ENCODE measurements at places on chromosomes 5 and 9.

DNA sequence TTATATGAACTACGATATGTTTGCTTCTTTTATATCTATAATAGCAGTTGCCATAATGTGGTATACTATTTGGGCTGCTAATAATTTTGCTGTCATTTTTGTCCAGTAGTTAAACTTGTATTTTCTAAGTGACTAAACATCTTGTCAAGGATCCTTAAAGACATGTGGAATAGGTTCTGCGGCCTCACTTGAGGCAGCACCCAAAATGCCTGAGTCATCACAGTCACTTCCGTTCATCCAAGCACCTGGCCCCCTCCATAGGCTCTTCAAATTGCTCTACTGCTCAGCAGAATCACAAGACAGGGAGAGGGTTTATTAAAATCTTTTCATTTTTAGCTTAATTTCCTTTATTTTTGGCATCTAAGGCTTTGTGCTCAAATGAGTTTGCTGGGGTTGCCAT, 259.1 kb downstream of the AOPEP start:
- peak; percentile 6 for DNase-seq

- no peak for DNase-seq
Measured at GRCh38 chr9:86304236-86304730, 21.9 kb upstream of the ISCA1 start.

- DNase-seq: no peak
Measured at GRCh38 chr9:110877374-110877773, 160.9 kb downstream of the LPAR1 start.

DNA sequence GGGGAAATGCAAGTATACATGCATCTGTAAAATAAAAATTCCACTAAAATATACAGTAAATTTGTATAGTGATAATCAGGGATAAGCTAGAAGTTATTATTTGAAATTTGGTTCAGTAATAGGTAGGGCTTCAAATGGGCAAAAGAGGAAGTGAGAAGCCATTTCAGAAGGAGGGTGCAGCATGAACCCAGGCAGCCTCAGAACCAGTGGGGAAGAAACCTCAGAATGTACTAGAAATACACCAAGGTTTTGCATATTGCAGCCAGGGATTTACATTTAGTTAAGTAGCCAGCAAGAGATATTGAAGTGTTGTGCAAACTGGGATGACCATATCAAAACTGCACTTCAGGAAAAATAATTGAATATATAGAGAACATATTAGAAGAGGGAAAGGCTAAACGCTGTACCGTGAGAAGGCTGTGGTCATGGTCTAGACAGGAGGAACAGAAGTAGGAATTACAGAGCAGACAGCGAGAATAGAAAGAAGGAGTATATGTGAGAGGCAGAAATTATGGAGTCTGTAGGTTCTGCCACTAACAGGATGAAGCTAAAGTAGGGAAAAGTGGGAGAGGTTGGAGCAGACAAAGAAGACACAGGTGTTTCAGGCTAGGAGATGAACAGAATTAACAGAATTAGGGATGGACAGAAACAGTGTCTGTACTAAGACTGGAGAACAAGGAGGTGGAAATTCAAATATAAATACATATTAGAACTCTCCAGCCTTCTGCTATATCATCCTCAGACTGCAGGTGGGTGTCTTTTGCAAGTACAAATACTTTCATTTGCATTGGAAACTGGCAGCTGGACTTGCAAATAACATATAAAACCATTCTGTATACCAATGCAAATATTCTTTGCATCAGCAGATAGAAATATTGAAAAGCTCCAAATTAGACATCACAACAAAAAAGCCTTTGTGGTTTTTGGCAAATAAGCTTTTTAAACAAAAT, 335.6 kb downstream of the ZNF608 start:
- no peak for DNase-seq

- DNase-seq: no peak
Measured at GRCh38 chr5:35736280-35736679, 118.6 kb downstream of the SPEF2 start.

DNA sequence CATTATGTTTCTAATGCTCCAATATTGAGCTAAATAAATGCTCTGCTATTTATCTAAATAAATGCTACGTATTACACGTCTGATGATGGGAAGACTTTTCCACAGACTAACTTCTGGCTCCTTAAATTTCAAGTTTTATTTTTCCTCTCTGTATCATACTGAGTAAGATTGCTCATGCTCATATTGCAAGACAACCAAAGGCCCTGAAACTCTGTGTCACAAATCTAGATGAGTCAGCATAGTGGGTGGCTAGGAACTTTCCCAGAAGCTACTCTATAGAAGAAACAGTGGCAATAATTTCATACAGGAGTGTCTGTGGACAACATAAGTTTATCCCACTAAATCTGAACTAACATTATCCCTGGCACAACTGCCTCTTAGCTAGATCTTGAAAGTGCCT, 53.0 kb upstream of the RFX3 start:
- no peak for DNase-seq

DNA sequence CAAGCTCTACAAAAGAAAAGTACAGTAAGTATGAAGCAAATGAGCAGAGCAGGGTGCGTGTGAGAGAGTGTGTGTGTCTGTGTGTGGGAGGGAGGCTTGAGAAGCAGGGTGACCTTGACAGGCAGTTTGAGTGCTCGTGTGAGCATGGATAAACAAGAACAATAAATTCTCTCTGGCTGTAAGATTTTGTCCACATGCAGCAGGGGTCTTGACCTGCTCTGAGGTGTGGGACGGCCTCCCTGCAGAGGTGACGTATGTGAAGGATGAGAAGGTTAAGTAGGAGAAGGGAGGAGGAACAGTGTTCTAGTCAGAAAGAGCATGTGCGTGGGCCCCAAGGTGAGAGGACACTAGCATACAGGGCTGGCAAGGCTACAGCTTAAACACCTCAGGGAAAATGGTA, 49.0 kb downstream of the SPTLC1 start:
- DNase-seq: no peak

- no peak for DNase-seq
Measured at GRCh38 chr9:132185073-132186009, 23.5 kb downstream of the NTNG2 start.

DNA sequence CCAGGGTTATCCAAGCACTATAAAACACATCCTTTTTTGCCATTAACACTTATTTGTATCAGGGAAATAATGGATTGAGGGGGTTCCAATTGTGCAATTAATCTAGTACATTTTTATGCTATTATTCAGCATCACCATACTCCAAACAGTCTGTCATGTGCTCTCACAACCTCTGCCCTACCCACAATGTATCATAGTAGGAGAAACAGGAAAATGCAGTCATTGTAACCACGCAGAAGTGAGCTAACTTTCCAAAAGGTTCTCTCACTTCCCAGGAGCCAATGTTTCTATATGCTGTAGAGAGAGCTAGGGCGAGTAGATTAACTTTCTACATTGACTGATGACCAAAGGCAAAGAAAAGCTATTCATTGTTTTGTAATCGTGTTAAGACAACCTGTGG, 29.8 kb downstream of the DAB2 start:
- no peak for DNase-seq

DNA sequence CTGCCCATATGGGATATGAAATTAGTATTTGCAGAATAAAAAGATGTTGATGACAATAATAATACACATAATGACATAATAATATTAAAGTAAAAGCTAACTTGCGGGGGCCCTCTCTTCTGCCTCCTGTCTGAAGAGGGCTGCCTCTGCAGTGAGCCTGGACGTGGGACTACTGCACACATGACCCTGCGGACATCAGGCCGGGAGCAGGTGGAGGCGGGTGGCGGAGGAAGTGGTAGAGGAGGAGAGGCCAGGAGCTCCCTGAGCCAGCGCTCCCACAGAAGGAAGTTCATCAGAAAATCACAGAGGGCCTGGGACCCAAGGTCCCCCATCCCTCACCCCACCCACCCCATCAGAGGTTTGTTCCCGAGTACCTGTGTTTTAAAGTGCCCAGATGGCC, 60.5 kb downstream of the ROPN1L start:
- DNase-seq: no peak

DNA sequence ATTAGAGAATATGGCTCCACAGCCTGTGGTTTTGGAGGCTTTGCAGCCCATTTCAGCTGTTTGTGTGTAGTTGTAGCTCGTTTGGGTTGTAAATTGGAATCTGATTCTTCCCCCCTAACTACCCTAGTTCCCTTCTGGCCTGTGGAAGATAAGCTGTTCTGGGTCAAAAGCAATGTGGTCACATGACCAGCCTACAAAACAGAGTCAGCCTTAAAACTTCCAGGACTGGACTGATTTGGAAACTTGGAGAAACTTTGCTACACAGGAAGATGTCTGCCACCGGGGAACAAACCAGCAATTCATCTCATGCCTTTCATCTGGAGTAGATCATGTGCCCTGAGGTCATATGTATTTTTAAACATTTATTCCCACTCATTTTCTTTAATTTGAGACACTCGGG, 83.8 kb downstream of the DAPK1 start:
- DNase-seq: peak; percentile 63

DNA sequence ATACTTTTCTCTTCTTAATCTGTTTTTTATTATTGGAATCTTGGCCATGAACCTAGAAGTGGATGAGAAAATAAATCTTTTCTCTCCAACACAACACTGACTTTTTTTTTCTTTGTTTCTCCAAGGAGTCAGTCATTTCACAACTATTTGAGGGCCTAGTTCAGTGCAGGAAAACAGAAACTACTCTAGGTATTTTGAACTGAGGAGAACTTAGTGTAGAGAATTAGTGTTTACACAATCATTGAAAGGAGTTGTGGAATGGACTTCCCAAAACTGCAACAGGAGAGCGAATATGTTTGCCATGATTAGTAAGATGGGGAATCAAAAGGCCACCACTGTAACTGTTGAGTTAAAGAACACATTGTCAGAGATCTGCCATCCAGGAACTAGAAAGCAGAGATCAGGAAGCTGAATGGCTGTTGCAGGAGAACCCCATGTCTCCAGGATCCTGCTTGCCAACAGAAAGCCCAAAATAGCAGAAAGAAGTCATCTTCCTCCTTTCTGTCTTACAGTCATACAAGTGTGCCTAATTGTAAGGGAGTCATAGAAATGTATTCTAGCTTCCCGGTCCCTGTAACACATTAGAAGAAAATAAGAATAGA, 20.3 kb upstream of the PCDH1 start:
- DNase-seq: no peak

- DNase-seq: peak; percentile 97
Measured at GRCh38 chr5:135462304-135462703, 10.2 kb upstream of the TIFAB start.

DNA sequence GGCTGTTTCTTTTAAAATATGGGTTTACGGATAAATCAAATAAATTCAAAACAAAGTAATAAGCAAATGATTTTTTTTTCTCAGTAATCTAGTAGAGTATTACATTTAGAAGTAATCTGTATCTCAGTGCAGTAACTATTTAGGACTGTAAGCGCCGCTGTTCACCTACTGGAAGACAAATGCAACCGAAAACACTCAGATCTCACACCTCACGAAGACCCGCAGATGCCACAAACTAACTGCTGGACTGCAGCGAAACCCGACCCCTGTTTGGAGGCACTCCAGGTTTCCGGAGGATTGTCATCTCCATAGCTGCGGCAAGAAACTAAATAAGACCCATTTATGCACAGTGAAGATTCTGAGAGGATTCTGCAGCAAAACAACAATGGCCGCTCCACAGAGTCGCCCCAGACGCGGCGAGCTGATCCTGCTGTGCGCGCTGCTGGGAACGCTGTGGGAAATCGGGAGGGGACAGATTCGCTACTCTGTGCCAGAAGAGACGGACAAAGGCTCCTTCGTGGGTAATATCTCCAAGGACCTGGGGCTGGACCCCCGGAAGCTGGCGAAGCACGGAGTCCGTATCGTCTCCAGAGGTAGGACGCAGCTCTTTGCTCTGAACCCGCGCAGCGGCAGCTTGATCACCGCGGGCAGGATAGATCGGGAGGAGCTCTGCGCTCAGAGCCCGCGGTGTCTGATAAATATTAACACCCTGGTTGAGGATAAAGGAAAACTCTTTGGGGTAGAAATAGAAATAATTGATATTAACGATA, at the start of gene PCDHGA8:
Gene PCDHGA8, plus strand, starts transcription at position 205 of the 770 bp plus-strand sequence. Its CDS starts 181 bp downstream, at position 386.
- no peak for DNase-seq

GRCh38 chr9:136850866-136851775, 1.0 kb upstream of the MAMDC4 start:
- no peak for DNase-seq

Measured in hematopoietic multipotent progenitor cell treated with erythropoietin and hydrocortisone succinate and interleukin-3 and kit ligand, for 6 days (in vitro differentiated cells).